ENCODE measurements at places on chromosomes 6 and 20.

DNA sequence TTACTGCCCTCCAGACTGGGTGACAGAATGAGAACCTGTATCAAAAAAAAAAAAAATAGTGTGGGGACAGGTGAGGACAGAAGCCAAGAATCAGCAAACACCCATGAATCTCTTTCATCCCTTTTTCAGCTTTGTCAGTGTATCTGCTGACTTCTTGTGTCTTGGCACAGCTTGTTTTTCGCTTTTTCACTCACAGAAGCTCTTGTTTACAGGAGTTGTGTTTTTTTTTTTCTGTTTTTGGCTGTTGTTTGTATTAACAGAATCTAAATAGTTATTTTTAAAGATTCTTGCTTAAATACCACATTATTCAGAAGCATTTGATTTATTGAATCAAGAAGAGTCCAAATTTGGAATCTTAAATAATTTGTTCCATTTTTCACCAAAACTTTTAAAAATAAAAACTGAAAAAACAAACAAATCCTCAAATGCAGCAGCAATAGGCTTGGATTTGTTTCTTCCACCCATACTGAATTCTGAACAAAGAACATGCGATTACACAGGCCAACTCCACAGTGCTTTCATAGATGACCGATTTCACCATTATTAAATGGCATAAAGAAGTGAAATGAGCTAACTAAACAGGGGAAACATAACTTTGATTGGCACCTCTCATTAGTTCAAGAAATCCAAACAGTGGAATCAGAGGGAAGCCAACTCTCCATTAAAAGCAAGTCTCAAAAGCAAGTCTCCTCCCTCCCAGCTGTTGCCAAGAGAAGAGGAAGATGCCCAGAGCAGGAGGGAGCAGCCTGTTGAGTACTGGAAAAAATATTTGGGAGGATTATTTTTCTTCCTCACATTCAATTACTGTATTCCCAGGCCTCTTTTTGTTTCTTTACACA lies 27.2 kb upstream of the GPR63 start:
- no peak for DNase-seq

GRCh38 chr6:136582711-136583471 lies 32.7 kb upstream of the MAP7 start:
- no peak for DNase-seq

- no peak for DNase-seq
Observed at GRCh38 chr6:165880686-165881085, 217.6 kb upstream of the PDE10A start.

DNA sequence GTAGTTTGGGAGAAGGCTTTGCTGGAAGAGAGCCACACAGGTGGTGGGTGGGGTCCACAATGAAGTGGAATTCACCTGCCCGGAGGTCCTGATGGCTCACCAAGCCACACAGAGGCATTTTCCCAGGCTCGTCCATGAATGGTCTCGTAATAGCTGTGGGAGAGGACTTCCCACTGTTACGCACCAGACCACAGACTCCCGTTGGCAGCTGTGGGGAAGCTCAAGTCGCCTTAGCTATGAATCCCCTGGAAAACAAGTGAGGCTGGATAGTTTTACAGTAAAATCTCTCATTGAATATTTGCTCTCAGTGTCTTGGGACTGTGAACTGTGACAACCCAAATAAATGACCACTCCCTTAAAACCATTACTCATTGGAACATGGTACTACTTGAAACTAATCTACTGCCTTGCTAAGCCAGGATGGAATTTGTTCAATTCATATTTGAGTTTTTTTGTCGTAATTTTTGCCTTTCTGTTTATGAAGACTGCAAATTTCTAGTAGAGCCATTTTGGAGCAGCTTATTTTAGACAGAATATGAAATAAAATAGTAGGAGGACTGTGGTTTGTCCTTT lies 79.4 kb downstream of the JAG1 start:
- DNase-seq = no peak

- DNase-seq = no peak
Observed at GRCh38 chr6:111592726-111593511, 12.8 kb downstream of the TRAF3IP2 start.

- no peak for DNase-seq
Observed at GRCh38 chr20:64041040-64041780, 5.2 kb downstream of the C20orf204 start.

DNA sequence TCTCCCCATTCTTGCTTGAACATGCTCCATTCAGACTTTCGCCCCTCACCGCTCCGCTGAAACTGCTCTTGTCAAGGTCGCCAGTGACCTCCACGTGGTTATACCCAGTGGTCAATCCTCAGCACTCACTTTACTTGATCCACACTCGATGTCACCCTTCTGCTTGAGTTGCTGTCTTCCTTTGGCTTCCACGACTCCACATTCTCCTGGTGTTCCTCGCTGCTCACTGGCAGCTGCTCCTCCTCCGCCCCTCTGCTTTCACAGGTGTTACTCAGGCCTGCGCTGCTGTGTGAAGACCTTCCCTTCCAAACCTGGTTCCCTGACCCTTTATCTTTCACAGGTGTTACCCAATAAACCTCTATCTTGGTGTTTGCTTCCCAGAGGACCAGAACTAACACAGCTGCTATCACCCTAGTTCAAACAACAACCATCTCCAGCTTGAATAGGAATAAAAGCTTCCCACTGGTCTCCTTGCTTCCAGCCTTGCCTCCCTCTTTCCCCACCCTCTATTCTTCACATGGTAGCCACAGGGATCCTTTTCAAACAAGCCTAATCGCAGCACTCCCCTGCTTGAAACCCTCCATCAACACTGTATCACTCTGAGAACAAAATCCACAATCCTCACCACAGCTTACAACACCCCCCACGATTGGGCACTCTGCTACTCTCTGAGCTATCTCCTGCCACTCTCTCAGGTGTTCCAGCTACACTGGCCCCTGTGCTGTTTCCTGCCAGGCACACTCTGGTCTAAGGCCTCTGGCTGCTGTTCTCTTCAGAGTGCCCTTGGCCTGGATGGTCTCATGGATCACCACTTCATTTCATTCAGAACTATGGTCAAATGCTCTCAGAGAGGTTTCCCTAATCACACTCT lies 10.7 kb downstream of the PPIL1 start:
- no peak for DNase-seq

Measured in breast epithelium (tissue), 4 donors.